ENCODE measurements at places on chromosomes 1 and 21.

- no peak for DNase-seq
Observed at GRCh38 chr1:222413436-222413835, 134.5 kb downstream of the HHIPL2 start.

DNA sequence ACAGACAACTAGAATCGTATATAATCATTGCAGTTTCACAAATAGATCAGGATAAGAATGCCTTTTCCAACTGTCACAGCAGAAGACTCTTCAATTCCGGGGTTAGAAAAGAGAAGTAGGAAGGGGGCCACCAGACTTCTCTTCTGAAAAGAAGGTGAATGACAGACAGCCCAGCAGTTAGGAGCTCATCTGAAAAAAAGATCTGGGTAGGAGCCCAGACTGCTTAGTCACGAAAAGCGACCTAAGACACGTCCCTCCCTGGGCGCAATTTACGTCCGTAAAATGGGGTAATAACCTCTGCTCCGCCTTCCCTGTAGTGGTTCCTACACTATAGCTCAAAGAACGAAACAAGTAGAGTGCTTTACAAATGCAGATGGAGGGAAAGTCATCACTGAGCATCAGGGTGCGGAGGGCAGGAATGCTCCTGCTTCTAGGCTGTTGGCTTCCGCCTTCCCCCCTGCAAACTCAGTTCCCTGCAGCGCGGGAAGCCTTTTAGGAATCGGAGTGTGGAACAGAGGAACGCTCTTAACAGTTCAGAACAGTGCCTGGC is 582 bp downstream of the ORC1 start:
- DNase-seq, result peak; percentile 7

DNA sequence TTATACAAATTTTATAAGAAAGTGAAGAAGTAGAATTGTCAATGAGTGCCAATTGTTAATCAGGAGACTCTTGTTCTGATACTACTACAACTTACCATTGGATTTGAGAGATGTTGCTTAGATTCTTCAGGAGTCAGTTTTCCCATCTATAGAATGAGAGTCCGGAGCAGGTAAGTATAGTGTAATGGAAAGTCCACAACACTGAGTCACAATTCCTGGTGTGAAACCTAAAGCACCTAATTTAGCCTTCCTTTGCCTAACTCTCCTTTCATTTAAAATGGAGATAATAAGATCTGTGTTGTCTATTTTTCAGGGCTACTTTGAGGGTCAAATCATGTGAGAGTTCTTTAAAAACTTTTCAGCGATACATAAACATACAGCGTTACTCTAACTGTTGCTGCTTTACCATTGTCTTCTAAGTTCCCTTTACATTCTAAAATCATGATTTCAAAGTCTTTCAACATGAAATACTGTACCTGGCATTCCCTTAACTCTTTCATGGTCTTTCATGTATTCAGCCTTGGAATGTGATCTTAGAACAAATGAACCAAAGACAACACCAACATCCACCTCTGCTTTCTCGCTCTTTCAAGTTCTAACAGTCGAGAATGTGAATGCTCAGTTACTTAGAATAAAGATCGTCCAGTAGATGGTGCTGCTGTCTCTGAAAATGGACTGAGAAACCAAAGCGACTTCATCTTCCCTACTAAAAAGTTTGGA is 90.9 kb downstream of the SLC30A10 start:
- peak; percentile 32 for DNase-seq

GRCh38 chr21:41169258-41169576 is 1.3 kb downstream of the BACE2 start:
- DNase-seq, result no peak

- DNase-seq, result no peak
Observed at GRCh38 chr1:2532485-2533160, 2.6 kb upstream of the HES5 start.

DNA sequence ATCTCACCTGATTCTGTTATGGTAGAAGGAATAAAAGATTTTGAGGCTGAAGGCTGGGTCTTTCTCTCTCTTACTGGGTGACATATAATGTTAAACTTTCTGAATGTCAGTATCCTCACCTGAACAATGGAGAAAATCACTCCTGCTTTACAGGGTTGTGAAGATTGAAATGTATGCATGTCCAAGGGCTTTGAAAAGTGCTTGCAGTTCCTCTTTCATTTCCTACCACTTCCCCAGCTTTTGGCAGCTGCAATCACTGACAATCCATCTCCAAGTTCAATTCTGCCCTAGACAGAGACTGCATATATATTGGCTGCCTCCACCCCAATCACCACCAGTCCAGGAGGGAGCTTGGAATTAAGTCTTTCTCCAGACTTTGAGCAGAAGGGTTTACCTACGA is 39.8 kb downstream of the FAM78B start:
- no peak for DNase-seq

Measured in right lung (tissue), 10 donors.